ENCODE measurements at places on chromosomes 7 and 10.

GRCh38 chr10:88389456-88389855 lies 193.7 kb downstream of the RNLS start:
- no peak for DNase-seq

GRCh38 chr7:94040254-94040653 lies 36.1 kb upstream of the BET1 start:
- no peak for DNase-seq

GRCh38 chr7:143012409-143012808 lies 14.5 kb downstream of the OR9A2 start:
- DNase-seq, result no peak

DNA sequence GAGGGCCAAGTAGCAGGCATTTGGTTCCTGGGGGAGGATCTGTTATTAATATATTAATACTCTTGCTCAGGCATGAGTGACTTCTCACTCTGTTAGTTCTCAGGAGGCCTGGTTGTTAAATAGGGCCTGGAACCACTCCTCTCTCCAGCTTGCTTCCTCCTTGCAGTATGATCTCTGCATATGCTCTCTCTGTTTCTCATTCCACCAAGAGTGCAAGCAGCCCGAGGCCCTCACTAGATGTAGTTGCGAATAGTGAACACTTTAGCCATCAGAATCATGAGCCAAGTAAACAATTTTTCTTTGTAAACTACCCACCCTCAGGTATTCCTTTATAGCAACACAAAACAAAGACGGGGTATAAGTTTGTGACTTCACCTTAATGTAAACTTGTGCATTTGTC lies 784.3 kb downstream of the DNAJB9 start:
- no peak for DNase-seq
